ENCODE measurements at places on chromosomes 3 and 15.

DNA sequence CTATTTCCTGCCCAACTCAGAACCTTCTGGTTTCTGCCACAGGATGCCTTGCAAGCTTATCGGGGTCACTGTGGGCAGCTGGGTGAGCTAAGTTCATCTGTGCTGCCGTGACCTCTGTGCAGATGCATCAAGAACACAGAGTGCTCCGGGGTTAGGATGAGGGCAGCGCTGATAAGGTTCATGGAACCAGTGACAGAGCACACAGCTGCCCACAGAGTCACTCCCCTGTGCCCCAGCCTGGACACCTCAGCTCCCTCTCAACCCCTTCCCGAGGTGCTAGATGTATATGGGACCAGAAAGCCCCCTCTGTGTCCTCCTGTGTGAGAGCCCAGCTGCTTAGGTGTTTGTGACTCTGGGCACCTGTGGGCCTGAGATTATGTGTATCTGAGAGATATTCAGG lies 15.8 kb upstream of the ALAS1 start:
- DNase-seq, result no peak

GRCh38 chr3:158105710-158106253 lies 438 bp downstream of the SHOX2 start:
- DNase-seq, result peak; percentile 76

DNA sequence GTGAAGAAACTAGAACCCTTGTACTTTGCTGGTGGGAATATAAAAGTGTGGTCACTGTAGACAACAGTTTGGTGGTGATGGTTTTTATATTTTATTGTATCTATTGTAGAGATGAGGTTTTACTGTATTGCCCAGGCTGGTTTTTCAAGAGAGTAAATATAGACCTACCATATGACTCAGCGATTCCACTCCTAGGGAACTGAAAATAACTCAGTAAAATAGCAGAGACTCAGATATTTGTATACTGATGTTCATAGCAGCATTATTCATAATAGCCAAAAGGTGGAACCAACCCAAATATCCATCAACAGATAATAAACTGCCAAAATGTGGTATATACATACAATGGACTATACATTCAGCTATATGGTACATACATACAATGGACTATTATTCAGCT lies 68.8 kb upstream of the IL12A start:
- DNase-seq, result no peak

DNA sequence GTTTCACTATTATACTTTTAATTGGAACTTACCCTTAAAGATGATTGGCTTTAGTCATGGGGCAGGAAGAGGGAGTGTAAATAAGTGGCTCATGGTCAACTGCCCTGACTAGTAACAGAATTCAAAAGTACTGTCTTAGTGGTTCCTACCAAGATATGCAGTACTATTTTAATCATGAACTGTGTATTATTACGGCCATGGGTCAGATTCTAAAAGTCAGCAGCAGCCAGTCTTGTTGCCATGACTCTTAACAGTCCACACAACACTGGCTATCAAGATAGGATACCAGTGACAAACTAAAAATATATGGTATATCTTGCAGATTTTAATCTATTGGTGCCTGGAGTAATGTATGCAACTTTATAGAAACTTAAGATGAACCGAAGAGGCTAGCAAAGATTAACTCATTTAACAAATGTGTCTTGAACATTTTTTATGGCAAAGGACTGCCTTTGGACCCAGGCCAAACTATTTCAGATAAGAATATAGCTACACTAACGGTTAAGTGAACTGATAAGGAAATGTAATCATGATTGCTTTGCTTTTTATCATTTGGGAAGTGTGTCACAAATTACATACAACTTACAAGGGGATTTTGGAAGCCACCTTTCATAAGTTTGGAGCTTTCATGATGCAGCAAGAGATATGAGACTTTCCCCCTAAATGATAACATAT lies 163.7 kb downstream of the TCF12 start:
- no peak for DNase-seq

- no peak for DNase-seq
Observed at GRCh38 chr3:112314649-112315048, 18.3 kb upstream of the CD200 start.

GRCh38 chr3:122268257-122269024 lies 56.6 kb upstream of the CSTA start:
- no peak for DNase-seq

DNA sequence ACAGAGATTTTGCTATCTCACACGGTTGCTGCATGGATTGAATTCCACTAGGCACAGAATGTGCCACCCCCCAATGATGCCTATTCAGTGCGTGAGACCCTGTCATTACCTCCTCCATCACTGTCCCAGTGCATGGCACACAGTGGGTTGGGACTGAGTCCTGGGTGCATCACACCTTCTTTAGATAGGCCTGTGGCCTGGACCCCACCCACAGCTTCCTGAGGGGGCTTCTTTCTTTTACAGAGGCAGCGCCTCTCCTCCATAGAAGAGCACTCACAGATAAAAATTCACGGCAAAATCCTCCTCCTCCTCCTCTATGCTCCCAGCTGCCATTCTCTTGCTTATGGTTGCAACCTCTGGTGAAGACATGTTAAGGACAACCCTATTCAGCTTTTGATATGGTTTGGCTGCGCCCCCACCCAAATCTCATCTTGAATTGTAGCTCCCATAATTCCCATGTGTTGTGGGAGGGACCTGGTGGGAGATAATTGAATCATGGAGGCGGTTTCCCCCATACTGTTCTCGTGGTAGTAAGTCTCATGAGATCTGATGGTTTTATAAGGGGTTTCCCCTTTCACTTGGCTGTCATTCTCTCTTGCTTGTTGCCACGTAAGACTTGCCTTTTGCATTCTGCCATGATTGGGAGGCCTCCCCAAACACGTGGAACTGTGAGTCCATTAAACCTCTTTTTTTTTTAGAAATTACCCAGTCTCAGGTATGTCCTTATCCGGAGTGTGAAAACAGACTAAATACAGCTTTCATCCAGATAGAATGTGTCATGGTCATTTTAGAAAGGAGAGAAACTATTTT lies 147.6 kb downstream of the KLF13 start:
- peak; percentile 76 for DNase-seq

DNA sequence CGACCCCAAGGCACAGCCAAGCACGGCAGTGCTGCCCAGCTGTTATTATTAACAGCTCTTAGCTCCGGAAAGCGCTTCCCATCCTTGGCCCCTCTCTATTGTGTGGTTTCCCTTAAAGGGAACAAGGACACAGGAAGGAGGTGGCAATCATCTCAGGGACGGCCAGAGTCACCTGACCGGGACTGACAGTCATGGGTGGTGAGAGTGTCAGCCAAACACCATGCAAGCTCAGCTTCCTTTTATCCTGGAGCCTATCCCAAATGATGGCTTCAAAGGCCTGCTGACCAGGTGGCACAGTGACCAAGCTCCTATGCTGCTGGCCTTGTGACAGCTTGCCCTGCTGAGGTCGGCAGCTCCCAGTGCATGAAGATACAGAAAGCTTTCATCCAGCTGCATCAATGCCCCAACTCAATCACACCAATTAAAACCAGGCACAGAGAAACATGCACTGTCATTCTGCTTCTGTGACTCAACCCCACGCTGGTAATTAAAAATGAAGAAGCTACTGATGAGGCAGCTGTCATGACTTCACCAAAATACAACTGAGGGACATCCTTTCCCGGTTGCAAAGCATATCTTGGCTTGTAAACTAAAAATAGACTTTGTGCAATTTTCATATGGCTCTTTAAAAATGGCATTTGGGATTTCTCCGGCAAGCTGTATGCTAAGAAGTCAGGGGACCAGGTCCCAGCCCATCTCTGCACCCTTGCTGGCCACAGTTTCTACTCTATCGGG lies 34.0 kb downstream of the PCSK6 start:
- no peak for DNase-seq

DNA sequence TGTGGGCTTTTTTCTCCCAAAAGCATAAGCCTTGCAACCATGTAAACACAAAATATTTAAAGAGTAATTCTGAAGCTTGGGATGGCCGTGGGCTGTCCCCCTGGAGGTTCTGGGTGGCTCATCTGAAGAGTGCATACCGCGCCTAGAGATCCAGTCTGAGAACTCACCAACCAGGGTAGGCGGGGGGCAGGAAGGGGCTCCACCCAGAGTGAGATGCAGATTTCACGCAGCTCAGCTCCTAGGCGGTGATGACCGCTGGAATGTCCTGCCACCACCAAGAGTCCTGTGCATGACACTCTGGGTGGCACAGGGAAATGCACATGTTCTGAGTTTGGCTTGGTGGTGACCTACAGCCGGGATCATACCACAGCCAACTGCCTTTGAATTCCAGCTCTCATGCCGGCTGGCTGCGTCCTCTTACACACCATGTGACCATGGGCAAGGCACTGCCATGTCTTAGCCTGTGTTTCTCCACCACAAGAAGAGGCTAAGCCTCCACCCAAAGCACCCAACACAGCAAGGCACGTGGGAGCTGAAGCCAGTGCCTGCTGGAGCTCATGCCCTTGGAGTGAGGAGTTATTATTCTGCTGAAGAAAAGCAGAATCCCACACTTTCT lies 125.1 kb upstream of the IQSEC1 start:
- no peak for DNase-seq

DNA sequence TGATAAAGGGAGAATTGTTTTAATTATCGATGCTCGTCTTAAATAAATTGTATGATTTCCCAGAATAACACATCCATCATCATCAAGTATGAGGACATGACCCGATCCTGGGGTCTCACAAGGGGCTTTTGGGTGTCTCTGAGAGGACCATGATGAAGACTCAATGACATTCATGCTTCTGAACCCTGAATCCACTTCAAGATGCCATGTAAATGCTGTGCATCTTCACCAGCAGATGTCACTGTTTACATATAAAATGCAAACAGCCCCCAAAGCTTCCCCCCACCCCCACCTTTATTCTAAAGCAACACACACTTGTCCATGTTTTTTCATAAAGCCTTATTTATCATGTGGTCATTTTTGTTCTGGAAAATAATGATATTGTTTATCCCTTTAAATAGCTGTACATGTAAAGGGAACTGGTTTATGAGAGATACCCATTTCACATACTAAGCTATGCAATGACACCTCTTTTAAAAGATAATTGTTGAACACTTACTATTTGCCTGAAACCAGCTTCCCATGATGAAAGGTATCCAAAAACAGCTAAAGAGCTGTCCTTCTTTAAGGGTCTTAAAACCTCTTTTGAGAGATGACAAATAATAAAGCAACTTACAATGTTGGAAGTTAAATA lies 69.7 kb upstream of the UBE3A start:
- DNase-seq, result no peak

GRCh38 chr3:127588806-127589577 lies 1.5 kb downstream of the TPRA1 start:
- peak; percentile 74 for DNase-seq

- DNase-seq, result no peak
Observed at GRCh38 chr3:147424581-147425387, 15.6 kb downstream of the ZIC1 start.

DNA sequence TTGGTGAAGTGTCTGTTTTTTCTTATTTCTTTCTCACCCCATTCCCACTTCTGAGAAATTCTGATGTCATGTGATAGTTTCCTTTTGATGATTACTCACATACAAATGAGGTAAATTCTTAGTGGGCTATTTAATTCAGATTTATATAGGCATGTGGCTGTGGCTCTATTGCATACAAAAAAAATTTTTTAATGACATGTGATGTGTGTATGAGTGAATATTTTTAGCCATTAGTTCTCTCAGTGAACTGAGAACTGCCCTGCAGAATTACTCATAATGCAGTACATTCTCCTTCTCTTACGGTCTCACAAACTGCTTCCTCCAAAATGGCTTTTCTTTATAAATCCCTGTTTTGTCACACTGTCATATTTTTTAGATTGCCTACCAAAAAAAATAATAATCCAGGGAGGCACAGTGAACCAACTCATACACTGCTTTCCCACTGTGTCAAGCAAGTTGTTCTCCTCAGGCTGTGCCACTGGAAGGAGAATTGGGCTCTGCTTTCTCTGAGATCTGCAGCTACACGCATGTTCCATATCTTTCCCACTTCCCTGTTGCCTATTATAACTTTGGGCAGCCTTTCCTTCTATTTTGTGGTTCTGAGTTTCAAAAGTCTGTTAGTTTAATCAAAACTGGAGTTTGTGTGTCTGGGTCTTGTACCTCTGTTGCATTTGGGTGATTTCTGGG lies 415.7 kb upstream of the THBS1 start:
- DNase-seq, result no peak

- DNase-seq, result no peak
Observed at GRCh38 chr3:157094751-157095480, 65.0 kb downstream of the CCNL1 start.

- no peak for DNase-seq
Observed at GRCh38 chr3:169669816-169670215, 6.3 kb upstream of the MECOM start.

DNA sequence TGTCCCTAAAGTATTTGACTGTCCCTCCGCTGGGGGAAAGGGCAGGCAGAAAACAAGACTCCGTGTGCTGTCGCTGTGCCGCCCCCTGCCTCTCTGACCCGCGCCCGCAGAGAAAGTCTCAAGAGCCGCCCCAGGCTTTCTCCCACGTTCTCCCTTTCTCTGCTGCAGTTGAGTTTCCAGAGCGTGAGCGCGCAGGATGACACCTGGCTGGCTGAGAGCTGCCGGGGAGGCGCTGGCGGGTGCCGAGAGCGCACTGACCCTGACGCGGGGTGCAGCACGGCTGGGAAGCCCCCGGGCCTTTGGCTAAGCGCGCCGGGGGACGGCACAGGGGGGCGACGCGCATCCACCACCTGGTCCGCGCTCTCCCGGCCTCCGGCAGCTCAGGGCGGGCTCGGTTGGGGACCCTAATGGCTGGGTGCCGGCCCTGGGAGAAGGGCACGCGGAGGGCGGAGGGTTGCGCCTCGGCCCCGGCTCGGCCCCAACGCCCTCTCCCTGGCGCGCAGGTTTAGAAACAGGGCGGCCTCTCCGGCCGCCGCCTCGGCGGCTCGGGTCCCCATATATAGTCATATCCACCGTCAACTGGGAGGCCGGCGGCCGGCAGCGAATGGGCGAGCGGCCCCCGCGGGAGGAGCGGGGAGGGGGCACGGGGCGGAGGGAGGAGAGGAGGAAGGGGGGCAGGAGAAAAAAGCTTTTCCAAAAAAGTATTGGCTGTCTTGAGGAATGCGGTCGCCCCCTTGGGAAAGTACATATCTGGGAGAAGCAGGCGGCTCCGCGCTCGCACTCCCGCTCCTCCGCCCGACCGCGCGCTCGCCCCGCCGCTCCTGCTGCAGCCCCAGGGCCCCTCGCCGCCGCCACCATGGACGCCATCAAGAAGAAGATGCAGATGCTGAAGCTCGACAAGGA lies at the start of gene TPM1:
TPM1 (plus strand) TSS at position 774 of the 903 bp plus-strand sequence; CDS start at position 857, 83 bp downstream.
- DNase-seq, result peak; percentile 66

GRCh38 chr3:5726621-5727020 lies 539.1 kb downstream of the EDEM1 start:
- DNase-seq, result no peak

DNA sequence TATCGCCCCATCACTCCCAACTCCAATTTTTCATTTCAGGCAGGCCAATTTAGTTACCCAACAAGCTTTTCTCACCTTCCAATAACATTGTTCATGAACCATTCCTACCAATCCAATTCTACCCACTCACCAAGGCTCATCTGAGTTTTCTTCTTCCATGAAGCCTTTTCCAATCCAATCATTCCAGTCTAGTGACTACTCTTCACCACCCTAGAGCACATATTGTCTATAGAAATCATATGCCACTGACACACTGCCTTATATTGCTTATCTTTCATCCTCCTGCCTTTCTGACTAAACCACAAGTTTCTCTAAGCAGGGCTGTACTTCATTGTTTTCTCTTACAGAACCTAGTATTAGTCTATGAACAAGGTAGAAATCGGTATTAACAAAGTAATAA lies 11.4 kb downstream of the CCDC14 start:
- DNase-seq, result no peak

Measured in activated CD4-positive, alpha-beta T cell treated with anti-CD3 and anti-CD28 coated beads, Interleukin-2, amount 10 ng/mL, durations not matched to agents 24 days and 14 days (primary cell).